ENCODE measurements at places on chromosomes 16 and 17.

GRCh38 chr16:27721531-27722181 is 171.7 kb downstream of the KATNIP start:
- no peak for DNase-seq

GRCh38 chr17:49616601-49617131 is 41.0 kb downstream of the NXPH3 start:
- no peak for DNase-seq

- no peak for DNase-seq
Measured at GRCh38 chr16:81708266-81709015, 70.7 kb upstream of the PLCG2 start.

DNA sequence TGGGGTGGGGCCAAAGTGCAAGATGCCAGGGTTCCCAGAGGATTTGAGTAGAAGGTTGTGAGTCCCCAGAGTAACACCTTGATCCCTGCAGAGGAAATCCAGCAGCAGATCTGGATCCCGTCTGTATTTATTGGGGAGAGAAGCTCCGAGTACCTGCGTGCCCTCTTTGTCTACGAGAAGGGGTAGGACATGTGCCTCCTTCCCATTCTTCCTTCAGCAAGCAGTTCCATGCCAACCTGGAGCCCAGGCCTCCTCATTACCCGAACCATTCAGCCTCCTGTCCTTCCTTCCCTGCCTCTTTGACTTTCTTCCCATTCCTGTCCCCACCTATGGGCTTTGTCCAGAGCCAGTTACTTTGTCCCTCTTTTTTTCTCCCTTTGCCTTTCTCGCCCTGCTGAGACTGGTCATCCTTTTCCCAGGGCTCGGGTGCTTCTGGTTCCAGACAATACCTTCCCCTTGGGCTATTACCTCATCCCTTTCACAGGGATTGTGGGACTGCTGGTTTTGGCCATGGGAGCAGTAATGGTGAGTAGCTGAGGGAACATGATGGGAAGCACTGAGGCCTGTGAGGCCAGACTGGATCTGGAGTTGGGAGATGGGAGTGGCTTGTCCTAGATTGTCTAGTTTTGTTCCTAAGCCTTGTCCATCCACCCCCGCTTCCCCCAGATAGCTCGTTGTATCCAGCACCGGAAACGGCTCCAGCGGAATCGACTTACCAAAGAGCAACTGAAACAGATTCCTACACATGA is 2.9 kb downstream of the RNF167 start:
- no peak for DNase-seq

- no peak for DNase-seq
Measured at GRCh38 chr16:82042144-82042543, 7.1 kb downstream of the HSD17B2 start.

- DNase-seq: peak; percentile 92
Measured at GRCh38 chr17:44774271-44775135, 15.7 kb downstream of the ADAM11 start.

- DNase-seq: no peak
Measured at GRCh38 chr17:65268832-65269231, 131.7 kb downstream of the RGS9 start.

DNA sequence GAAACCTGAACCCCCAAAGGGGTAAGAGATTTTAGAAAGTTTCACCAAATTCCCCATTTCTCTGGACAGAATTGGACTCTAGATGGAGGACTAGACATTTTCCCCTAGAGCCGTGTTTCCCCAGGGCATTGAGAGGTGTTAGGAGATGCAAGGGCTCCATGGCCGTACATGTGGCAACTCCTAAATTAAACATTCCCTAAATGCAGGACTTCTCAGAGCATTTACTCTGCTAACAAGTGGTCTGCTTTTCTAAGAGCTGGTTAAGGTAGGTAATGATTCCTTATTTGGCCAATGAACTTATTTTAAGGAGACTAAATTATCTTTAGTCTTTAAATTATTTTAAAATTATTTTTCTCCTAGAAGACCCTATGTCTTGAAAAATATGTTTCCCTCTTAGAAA is 200.9 kb downstream of the MSI2 start:
- DNase-seq: no peak

DNA sequence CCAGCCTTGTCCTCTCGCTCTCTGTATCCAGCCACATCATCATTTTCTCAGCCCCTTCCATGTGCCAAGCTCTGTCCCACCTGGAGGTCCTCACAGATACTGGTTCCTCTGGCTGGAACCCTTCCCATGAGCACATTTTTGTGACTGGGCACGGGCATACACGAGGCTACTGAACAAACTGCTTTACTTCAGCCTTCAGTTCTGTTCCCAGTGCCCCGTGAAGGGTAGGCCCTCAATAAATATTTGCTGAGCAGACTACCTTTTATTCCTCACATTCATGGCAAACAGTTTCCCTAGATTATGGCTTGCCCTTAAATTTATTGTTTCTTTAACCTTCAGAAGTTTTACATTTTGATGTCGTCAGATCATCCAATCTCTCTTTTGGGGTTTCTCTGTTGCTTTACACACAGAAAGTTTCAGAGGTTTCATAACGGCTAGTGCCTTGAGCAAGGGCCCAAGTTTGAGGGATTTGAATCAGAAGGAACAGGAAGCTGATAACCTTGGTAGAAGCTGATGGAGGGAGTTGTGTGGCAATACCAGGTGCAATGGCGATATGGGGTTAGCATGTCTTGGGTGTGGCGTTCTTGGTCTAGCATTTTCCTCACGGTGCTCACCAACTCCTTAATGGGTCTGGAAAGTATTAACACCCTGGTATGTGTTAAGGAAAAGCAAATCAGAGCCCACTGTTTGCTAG is 27.8 kb downstream of the TMEM92 start:
- no peak for DNase-seq

GRCh38 chr16:83336603-83337002 is 471.2 kb upstream of the HSBP1 start:
- no peak for DNase-seq
